Mesothelial cell of epicardium (in vitro differentiated cells): ENCODE measurements at places on chromosomes 5 and 9.
A peak's percentile ranks its signal among the peaks of the same experiment; 100 is the strongest.

GRCh38 chr9:35193762-35194161 lies 32.0 kb downstream of the UNC13B start:
- H3K27me3 ChIP-seq: no peaks in the 10 kb centered on the region
- no peaks in the 10 kb centered on the region for H3K4me1 ChIP-seq
- no peak overlapping the region for H3K4me3 ChIP-seq
- H3K36me3 ChIP-seq: peaks cover 45% of the 10 kb centered on the region
- no peak for DNase-seq

DNA sequence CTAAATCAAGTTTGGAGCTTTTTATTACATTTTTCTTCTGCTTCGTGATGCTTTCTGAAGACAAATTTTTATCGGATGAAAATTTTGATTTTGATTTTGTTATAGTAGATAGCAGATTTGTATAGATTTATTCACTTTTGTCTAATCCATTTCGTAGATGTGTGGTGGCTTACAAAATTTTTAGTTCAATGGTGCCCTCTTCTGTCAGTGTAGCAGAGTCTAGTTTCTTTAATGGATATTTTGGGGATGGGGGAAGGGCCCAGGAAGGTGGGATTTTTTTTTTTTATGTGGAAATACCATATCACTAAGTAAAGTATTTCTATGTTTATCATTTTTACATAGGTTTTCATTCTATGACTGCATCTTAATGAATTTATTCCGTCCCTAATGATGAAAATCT lies 259.9 kb upstream of the TARS1 start:
- H3K4me3 ChIP-seq: no peak overlapping the region
- no peak for DNase-seq
- peaks cover 5% of the 10 kb centered on the region for H3K27me3 ChIP-seq
- no peaks in the 10 kb centered on the region for H3K36me3 ChIP-seq
- no peak overlapping the region for H3K27ac ChIP-seq

DNA sequence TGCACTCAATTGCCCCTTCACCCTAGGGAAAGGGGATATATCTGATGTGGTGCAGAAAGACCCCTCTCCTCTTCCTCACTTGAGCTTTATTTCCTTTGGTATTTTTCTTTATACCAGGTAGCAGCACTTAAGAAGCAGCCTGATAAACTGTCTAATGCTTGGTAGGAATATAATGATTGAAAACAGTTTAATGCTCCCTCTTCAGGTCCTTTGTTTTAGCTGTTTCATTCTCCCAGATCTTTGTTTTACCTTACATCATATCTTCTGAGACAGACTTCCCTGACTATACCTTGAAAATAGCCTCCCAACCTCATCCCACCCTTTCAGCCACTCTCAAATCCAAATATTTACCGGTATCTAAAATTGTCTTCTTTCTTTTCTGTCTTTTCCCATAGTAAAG lies 87.9 kb downstream of the NUDT12 start:
- peaks cover 4% of the 10 kb centered on the region for H3K4me1 ChIP-seq
- no peak overlapping the region for H3K27ac ChIP-seq

DNA sequence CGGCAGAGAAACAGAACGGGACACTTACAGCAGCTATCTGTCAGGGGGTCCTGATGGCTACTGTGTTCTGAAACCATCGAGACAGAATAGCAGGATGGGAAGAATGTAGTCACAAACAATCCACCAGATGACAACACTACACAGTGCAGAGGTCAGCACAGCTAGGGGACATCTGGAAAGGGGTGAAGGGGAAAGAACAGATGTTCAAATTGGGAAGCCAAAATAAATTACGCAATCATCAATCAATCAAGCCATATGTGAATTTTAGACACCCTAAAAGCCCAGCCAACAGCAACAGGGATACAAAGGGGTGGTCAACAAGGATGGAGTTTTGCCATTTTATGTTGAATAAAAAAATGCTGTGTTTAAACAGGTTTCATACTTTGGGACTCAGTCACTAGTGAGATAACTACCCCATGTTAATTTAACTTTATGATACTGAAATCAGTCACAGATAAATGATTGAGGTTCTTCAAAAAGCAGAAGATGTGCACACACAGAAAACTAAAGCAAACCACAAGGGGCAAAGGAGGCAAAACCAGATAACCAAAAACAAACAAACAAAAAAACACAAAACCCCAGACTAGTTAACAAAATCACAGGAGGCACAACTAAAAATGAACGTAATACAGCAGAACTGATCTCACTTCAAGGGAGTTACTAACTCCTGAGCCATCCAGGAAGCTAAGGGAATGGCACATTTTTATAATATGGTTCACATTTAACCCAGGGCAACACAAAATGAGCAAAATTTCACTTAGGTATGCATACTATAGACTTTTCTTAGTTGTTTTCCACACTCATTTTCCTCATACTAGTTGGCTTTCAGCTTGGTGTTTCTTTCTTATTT lies 65.9 kb downstream of the HABP4 start:
- H3K36me3 ChIP-seq: peaks cover 19% of the 10 kb centered on the region
- no peak overlapping the region for H3K4me3 ChIP-seq
- no peaks in the 10 kb centered on the region for H3K27me3 ChIP-seq
- no peak overlapping the region for H3K27ac ChIP-seq

- no peaks in the 10 kb centered on the region for H3K27me3 ChIP-seq
- no peaks in the 10 kb centered on the region for H3K36me3 ChIP-seq
- H3K4me3 ChIP-seq: no peak overlapping the region
- no peak for DNase-seq
Observed at GRCh38 chr5:150295172-150295634, 5.6 kb upstream of the CAMK2A start.

GRCh38 chr5:72488756-72489155 lies 18.5 kb downstream of the ZNF366 start:
- H3K4me3 ChIP-seq: no peak overlapping the region

DNA sequence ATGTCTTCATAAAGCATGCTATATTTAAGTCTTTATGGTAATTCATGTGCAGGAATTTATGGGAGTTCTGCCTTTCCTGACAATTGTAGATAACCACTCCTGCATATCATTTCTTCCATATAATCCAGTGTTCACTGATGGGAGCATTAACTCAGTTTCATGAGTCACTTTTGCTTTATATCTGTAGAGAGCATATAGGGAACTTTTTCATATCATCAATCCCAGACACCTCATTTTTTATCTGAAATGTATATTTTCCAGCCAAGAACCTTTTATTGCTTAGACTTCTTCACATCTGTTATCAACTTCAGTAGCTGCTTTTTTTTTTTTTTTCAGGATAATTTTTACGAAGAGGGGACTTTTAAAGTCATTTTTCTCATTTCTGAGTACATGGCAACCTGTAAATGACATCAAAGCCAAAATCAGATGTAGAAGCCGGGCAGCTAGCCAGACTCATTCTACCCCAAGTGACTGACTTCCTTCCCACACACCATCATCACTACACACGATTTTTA lies 41.1 kb downstream of the NFX1 start:
- H3K4me3 ChIP-seq: no peak overlapping the region
- peak overlapping the region; percentile 64 for H3K27ac ChIP-seq
- H3K36me3 ChIP-seq: peaks cover 54% of the 10 kb centered on the region
- no peak for DNase-seq
- H3K27me3 ChIP-seq: peaks cover 1% of the 10 kb centered on the region

- no peaks in the 10 kb centered on the region for H3K27me3 ChIP-seq
- peaks cover 10% of the 10 kb centered on the region for H3K36me3 ChIP-seq
- DNase-seq: no peak
- peaks cover 4% of the 10 kb centered on the region for H3K4me1 ChIP-seq
- no peak overlapping the region for H3K4me3 ChIP-seq
Observed at GRCh38 chr5:93782978-93783377, 41.6 kb upstream of the POU5F2 start.

DNA sequence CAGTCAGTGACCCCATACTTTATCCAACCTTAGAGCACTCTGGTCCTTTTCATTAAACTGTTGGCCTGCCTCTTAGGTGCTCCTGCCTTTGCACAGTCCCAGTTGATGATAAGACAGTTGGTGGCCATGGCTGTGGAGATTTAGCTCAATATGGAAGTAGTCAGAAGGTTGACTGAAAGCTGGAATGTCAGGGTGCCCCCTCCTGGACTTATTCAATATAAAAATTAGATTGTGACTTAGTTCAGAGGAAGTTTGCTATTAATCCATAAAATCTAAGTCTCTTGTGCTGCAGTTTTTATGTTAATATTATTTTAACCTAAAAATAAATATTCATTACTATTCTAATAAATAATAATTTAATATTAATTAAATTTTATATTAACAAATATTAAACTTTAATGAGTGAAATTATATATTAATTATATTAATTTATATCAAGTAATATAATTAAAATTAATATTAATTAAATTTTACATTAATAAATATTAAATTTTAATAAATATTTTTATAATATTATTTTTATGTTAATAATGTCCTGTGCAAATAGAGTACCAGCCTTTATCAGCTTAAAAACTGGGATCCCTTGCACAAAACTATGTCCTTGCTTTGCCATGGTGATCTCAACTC lies 77.7 kb upstream of the ADAMTSL1 start:
- no peak overlapping the region for H3K4me3 ChIP-seq
- H3K4me1 ChIP-seq: peaks cover 15% of the 10 kb centered on the region
- H3K36me3 ChIP-seq: no peaks in the 10 kb centered on the region
- H3K27me3 ChIP-seq: no peaks in the 10 kb centered on the region
- no peak for DNase-seq
- H3K27ac ChIP-seq: no peak overlapping the region

DNA sequence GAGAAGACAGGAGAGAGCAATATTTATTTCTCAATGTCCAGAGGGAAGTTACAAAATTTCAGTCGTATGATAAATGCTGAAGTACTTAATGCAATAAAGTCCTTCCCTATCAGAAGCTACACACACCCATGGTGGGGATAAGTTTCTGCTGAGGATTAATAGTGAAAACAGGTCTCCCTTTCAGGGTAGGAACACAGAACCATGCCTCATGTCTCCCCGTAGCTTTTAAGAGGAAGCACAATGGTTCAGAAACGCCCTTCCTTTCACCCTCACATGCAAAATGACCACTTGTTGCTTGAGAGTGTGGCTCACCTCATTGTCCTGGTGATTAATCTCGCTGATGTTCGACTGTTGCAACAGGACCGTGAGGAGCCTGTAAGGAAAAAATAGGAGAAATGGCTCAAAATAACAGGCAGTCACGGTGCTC lies 73.6 kb downstream of the ANKRD55 start:
- no peaks in the 10 kb centered on the region for H3K36me3 ChIP-seq
- H3K4me1 ChIP-seq: peaks cover 66% of the 10 kb centered on the region
- peak overlapping the region; percentile 71 for H3K27ac ChIP-seq
- no peaks in the 10 kb centered on the region for H3K27me3 ChIP-seq
- H3K4me3 ChIP-seq: no peak overlapping the region

DNA sequence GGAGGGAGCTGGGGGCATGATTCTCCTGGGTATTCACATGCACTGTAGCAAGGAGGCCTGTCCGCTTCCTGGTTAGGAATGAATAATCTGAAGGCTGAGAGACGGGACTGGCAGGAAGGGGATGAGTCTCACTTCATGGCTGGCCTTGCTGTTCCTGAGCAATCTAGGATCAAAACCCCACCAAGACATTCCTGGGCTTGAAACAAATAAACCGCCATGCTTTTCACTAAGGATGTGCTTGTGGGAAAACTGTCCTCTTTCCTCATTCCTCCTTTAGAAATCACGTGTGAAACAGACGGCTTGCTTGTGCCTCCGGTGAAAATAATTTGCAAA lies 132.8 kb downstream of the MACROH2A1 start:
- H3K4me1 ChIP-seq: peaks cover 58% of the 10 kb centered on the region
- H3K36me3 ChIP-seq: peaks cover 3% of the 10 kb centered on the region
- peak overlapping the region; percentile 94 for H3K27ac ChIP-seq
- H3K27me3 ChIP-seq: no peaks in the 10 kb centered on the region
- H3K4me3 ChIP-seq: no peak overlapping the region

GRCh38 chr5:178394074-178394473 lies 161.5 kb upstream of the PHYKPL start:
- no peak overlapping the region for H3K27ac ChIP-seq
- H3K36me3 ChIP-seq: no peaks in the 10 kb centered on the region
- DNase-seq: no peak
- peaks cover under 1% of the 10 kb centered on the region for H3K4me1 ChIP-seq
- peaks cover 5% of the 10 kb centered on the region for H3K27me3 ChIP-seq

DNA sequence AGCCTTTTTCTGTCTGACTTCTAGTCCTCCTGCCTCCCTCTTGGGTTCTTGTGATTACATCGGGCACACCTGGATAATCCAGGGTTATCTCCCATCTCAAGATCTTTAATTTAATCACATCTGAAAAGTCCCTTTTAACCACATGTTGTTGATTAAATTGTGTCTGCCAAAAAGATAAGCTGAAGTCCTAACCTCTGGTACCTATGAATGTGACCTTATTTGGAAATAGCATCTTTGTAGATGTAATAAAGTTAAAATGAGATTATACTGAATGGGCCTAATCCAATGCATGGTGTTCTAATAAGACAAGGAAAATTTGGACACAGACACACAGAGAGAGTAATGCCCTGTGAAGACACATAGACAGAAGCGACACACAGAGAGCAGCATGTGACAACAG lies 232.4 kb downstream of the KCTD16 start:
- H3K27ac ChIP-seq: no peak overlapping the region
- DNase-seq: no peak

DNA sequence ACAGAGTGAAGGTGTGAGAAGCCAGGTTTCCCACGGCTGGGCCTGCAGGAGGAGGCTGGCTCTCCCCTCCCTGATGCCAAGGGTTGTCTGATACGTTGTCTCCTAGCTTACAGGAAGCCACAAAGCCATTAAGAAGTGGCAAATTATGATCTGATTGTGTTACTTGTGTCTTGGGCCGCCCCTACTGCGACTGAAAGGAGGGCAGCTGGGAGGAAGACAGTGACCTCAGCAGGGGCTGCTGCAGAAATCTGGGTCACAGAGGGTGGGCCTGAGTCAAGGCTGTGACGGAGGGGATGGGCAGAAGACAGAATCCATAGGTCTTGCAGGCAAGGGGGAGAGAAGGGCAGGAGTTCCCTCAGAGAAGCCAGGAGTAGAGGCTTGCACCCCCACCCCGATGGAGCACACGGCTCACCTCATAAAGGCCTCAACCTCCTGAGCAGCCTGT lies 145.0 kb downstream of the FSTL4 start:
- no peak overlapping the region for H3K27ac ChIP-seq
- H3K27me3 ChIP-seq: no peaks in the 10 kb centered on the region
- no peak overlapping the region for H3K4me3 ChIP-seq
- no peaks in the 10 kb centered on the region for H3K36me3 ChIP-seq
- no peak for DNase-seq

- H3K4me3 ChIP-seq: no peak overlapping the region
- no peaks in the 10 kb centered on the region for H3K36me3 ChIP-seq
- no peak for DNase-seq
- no peaks in the 10 kb centered on the region for H3K27me3 ChIP-seq
Observed at GRCh38 chr5:77874691-77875090, 98.6 kb upstream of the TBCA start.

GRCh38 chr9:76846297-76846696 lies 59.6 kb downstream of the PRUNE2 start:
- no peak for DNase-seq
- no peak overlapping the region for H3K27ac ChIP-seq
- H3K36me3 ChIP-seq: no peaks in the 10 kb centered on the region
- no peak overlapping the region for H3K4me3 ChIP-seq
- peaks cover 3% of the 10 kb centered on the region for H3K27me3 ChIP-seq

- no peak overlapping the region for H3K27ac ChIP-seq
- peaks cover 29% of the 10 kb centered on the region for H3K36me3 ChIP-seq
- peaks cover 10% of the 10 kb centered on the region for H3K4me1 ChIP-seq
- H3K27me3 ChIP-seq: no peaks in the 10 kb centered on the region
- no peak for DNase-seq
Observed at GRCh38 chr9:131864531-131864930, 124.7 kb upstream of the RAPGEF1 start.

GRCh38 chr9:123121457-123121856 lies 88.0 kb downstream of the GPR21 start:
- peaks cover 20% of the 10 kb centered on the region for H3K4me1 ChIP-seq
- H3K4me3 ChIP-seq: no peak overlapping the region
- no peak overlapping the region for H3K27ac ChIP-seq
- no peak for DNase-seq
- no peaks in the 10 kb centered on the region for H3K27me3 ChIP-seq
